Right ventricle myocardium inferior (tissue), 1 donor: ENCODE measurements at places on chromosomes 13 and 19. TPM values are rescaled to one million over a fixed set of nuclear protein-coding genes. Genes with fewer than 3 reads are reported as not detected.

GRCh38 chr19:6451583-6452222, 7.9 kb downstream of the SLC25A23 start:
- DNase-seq, result no peak

DNA sequence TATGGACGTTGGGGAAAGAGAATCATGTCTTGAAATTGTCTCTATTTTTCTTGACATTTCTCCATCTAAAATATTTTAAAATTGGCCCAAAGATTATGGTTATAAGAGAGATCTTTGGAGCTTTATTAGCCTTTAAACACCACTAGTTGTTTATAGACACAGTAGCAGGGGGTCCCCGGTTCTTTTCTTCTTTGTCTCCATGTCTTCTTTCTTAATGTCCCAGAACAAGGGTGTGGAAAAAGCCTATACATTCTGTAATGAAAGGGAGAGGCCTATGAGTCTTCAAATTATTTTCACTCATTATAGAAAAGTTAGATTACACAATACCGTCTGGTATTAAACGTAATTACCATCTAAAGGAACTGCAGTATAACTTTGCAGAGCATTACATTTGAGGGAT, 300.0 kb downstream of the NALCN start:
- DNase-seq, result no peak

DNA sequence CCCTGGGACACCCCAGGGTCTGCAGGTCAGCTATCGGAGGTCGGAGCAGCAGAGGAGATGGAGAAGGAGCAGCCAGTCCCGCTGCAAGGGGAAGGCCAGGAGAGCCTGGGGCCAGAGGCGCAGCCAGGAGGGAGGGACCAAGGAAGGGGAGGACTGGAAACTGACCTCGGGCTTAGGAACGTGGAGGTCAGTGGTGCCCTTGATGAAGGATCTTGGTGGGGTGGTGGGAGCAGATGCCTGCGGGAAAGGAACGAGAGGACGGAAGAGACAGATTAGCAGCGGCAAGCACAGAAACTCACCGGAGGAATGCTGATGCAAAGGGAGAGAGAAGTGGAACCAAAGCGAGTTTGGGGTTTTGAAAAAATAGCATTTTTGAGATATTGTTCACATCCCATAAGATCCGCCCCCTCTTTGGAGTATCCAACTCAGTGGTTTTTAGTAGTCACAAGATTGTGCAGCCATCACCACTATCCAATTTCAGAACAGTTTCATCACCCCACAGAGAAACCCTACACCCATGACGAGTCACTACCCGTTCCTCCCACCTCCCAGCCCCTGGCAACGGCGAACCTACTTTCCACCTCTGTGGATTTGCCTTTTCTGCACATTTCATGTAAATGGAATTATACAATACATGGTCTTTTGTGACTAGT, 22.1 kb downstream of the PLEKHF1 start:
- DNase-seq, result no peak

- no peak for DNase-seq
Observed at GRCh38 chr13:108597943-108598342, 31.5 kb upstream of the MYO16 start.

- no peak for DNase-seq
Observed at GRCh38 chr19:3575260-3575741, 2.6 kb downstream of the HMG20B start.

DNA sequence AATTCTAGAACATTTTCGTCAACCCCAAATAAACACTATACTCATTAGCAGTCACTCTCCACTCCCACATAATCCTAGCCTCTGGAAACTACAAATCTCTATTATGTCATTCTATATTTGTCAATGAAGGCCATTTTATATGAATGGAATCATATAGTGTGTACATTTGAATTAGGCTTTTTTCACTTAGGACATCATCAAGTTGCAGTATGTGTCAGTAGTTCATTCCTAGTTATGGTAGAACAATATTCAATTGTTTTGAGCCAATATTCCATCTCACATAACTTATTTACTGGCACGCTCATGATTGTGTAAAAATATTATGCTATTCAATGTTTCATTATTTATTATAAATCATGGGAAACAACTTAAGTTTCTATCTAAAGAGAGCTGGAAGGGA, 1610.4 kb upstream of the MIR17HG start:
- no peak for DNase-seq

DNA sequence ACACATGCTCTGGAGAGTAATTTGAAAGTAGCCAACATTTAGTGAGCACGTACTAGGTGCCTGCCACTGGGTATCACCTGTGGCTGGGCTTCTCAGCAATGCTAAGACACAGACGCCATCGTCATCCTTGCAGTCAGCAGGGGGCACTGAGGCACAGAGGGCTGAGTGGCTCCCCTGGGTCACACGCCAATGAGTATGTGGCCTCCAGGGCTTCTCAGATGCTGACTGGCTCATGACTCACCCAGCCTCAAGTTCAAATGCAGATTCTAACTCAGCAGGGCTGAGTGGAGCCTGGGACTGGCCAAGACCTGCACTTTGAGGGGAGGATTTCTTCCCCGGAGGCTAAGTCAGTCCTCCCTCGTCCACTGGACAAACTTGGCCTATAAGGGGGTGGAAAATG, 115.1 kb upstream of the CACNA1A start:
- no peak for DNase-seq

DNA sequence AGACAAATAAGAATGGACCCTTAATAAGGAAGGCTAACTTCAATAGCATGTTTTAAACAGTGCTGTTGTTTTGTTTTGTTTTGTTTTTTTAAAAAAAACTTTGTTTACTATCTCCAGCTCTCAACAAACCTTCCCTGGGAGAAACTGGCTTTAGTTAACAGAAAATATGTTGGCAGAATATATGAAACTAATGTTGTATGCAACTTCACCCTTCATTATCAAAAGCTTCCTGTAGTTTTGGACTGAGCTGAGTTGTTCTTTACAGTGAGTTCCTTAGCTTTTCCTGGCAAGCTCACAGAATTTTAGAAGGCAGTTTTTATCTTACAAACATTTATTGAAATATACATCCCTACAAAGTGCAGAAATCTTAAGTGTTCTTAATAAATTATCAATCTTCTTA, 2480.7 kb upstream of the PCDH20 start:
- DNase-seq, result no peak

DNA sequence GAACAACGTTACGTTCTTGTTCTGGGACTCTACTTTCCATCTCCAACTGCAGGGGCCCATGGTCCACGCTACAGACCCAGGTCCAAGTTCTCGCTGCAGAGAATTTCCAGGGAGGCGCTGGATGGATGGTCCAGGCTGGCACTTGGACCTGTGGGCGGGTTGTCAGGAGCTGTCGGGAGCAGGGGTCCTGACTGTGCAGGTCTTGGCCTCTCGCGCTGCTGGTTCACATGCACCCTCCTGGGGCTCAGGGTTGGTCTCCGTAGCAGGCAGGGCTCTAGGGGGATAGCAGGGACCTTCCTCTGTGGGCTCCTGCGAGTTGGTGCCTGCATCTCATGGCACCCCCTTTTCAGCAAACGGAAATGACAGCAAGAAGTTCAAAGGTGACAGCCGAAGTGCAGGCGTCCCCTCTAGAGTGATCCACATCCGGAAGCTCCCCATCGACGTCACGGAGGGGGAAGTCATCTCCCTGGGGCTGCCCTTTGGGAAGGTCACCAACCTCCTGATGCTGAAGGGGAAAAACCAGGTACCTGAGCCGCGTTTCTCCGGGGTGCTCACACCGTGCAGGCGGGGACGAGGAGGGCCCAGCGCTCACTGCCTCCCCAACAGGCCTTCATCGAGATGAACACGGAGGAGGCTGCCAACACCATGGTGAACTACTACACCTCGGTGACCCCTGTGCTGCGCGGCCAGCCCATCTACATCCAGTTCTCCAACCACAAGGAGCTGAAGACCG, 6.6 kb downstream of the PTBP1 start:
- DNase-seq, result peak; percentile 32

DNA sequence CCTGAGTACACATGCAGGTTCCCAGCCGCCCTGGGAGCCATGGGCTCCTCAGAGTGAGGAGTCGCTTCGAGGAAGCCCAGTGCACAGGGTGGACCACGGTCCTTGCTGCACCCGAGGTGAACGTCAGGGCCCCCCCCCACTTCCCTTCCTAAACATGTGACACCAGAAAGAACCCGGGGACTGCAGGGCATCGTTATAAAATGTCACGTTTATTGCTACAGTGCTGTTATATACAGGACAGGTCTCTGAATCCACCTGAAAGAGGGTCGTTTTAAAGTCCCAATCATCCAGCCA, 3.8 kb upstream of the UQCR11 start:
- peak; percentile 50 for DNase-seq

OR7A10 gene
- not detected for total RNA-seq

KLF12 gene
- 18.9 TPM for total RNA-seq

ERCC2 gene
- 12.7 TPM for total RNA-seq

APC2 gene
- total RNA-seq, result 0.14 TPM

NRTN gene
- total RNA-seq, result 27.5 TPM

PTH2 gene
- not detected for total RNA-seq

HCN2 gene
- 4.5 TPM for total RNA-seq

KIR3DL2 gene
- total RNA-seq, result not detected

GRK1 gene
- total RNA-seq, result 0.11 TPM

OLFM4 gene
- 0.27 TPM for total RNA-seq
